ENCODE measurements at places on chromosomes 13 and 19. TPM values are rescaled to one million over a fixed set of nuclear protein-coding genes. Genes with fewer than 3 reads are reported as not detected.

STAP2 gene
- total RNA-seq = 30.2 TPM

OR10H1 gene
- not detected for total RNA-seq

CATSPERD gene
- not detected for total RNA-seq

ACTN4 gene
- total RNA-seq = 306 TPM

METTL21C gene
- not detected for total RNA-seq

GAPDHS gene
- total RNA-seq = 0.20 TPM

DNA sequence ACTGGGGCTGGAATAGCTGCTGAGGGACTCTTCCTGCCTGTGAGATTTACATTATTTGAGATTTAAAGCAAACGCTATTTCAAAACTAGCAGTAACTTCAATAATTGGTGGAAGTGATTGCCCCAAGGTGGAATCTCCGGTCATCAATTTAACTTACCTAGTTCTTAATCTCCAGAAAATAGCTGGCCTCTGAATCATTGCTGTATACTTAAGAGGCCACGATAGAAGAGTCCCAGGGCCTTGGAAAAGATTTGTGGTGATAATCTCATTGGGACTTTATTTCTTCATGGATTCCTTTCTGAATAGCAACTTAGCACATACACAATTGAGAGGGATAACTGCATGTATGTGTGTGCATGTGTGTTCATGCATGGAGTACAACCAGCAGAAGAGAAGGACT lies 120.2 kb downstream of the DNAJC15 start:
- no peak for DNase-seq

GRCh38 chr19:6020166-6020882 lies 42.4 kb upstream of the RANBP3 start:
- DNase-seq = peak; percentile 37

GRCh38 chr13:74325106-74325505 lies 190.9 kb upstream of the KLF12 start:
- peak; percentile 69 for DNase-seq

DNA sequence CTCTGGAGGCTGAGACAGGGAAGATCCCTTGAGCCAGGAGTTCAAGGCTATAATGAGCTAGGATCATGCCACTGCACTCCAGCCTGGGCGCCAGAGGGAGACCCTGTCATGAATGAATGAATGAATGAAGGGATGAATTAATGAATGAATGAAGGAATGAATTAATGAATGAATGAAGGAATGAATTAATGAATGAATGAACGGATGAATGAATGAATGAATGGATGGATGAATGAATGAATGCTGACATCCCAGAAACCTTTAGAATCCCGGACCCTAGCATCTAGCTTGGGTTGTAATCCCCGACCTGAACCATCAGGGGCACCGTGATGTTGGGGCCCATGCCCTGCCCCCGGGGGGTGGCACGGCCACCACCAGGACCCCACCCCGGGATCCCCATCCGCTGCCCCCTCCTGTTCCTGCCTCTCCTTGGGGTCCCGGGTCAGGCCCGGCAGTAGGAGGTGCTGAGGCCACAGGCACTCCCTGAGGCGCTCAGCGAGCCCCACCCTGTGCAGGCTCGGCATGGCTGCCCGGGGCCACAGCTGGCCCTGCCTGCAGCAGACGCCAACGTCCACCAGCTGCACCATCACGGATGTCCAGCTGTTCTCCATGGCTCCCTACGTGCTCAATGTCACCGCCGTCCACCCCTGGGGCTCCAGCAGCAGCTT lies 3.4 kb downstream of the EBI3 start:
- peak; percentile 47 for DNase-seq

DNA sequence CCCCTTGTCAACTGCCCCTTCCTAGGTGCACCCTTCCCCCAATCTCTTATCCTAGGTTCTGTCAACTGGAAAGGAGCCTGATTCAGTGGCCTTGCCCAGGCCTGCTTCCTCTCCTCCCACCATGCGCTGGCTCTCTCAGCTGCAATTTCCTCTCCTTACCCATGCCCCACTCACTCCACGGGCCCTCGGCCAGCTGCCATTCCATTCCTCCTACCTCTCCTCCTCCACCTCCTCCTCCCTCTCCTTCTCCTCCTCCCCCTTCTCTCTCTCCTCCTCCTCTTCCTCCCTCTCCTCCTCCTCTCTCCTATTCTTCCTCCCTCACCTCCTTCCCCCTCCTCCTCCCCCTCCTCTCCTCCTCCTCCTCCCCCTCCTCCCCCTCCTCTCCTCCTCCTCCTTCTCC lies 9.6 kb upstream of the TIMM44 start:
- peak; percentile 11 for DNase-seq

GRCh38 chr13:76929320-76929719 lies 19.0 kb upstream of the ACOD1 start:
- DNase-seq = no peak

DNA sequence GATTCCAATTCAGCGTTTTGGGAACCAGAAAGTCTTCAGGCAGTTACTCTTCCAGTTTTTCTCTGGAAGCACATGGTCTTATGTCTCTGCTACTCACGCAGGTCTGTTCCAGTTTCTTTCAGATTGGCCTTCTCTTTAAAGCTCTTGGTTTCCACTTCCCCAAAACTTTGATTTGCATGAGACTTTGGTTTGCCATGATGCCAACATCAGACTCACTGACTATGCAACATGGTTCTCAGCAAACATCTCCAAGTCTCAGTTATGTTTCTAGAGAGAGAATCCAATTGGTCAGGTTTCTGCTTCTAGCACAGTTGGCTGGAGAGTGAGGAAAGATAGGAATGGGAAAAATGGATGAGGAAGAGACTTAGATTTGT lies 3.1 kb downstream of the AKAP11 start:
- no peak for DNase-seq

Data from RPMI7951 (cell line).